NCI-H2107 (cell line): ENCODE measurements at places on chromosomes 1 and 21.

GRCh38 chr1:93967306-93967705, 58.1 kb upstream of the GCLM start:
- DNase-seq: no peak

DNA sequence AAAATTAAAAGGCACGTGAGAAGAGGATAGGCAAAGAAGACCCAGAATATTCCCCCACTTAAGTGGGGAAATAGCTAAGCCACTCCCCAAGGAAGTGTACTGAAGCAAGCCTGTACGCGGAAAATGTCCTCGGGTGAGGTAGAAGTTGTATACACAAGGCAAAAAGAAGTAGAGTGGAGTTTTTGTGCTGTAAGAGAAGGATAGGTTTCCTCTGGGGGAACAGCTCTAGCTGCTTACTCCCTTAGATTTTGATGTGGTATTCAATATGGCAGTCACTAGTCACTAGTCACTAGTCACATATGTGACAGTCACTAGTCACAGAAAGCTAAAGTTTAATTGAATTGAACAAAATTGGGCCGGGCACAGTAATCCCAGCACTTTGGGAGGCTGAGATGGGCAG, 7.6 kb downstream of the TXNIP start:
- DNase-seq: no peak

DNA sequence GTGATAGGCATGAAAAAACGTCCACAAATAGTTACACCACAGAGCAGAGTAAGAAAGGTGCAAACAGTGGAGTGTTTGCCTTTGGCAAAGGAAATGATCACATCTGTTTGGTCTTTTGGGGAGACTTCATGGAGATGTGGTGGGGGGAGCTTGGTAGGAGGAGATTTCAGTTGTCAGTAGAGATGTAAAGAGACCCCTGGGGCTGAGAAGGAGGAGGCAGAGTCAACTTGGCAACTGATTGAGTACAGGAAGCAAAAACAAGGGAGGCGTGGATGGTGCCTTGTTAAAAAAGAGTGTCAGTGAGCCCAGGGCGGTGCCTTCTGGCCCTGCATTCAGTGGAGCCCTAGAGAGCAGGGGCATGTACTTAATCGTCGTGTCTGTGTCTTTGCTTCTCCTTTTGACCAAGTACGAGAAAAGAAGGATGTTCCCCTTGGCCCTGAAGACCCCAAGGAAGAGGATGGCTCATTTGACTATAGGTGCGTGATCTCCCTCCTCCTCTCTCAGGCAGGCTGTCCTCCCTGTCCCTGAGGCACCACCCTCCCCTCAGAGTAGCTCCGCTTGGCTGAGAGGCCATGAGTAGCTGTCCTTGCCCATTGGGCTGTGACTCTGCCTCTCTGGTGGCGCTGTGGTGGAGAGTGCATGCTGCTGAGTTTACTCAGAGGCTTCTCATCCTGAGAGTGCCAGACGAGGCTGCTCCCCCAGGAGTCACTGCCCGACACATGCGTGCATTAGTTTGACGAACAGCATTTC, 30.4 kb upstream of the CNTN2 start:
- no peak for DNase-seq

GRCh38 chr1:151502859-151503780, 8.1 kb upstream of the CGN start:
- no peak for DNase-seq

- no peak for DNase-seq
These were observed 4.7 kb downstream of the SELENBP1 start for GRCh38 chr1:151367658-151368392.

GRCh38 chr1:222750651-222751050, 13.6 kb downstream of the FAM177B start:
- no peak for DNase-seq

- no peak for DNase-seq
These were observed 10.4 kb downstream of the BATF3 start for GRCh38 chr1:212689196-212689725.

DNA sequence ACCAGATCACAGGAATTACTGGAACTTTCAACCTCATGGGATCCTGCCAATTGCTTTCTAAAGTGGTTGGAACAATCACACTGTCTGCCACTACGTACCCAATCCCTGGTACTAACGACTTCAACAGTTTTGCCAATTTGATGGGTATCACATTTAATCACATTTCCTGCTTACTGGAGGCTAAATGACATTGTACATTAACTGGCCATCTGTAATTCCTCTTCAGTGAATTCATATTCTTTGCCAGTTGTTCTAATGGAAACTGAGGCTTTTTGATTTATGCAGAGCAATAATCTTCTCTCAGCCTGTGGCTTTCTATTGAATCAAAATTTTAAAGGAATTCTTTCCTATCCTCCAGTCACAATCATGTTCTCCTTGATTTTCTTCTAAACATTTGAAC, 38.2 kb downstream of the LGALS8 start:
- no peak for DNase-seq

GRCh38 chr1:54548389-54549044, 489 bp downstream of the ACOT11 start:
- DNase-seq: no peak

GRCh38 chr1:189500778-189501177, 976.9 kb downstream of the BRINP3 start:
- DNase-seq: no peak

- no peak for DNase-seq
These were observed 667 bp upstream of the NID1 start for GRCh38 chr1:236065509-236066005.

DNA sequence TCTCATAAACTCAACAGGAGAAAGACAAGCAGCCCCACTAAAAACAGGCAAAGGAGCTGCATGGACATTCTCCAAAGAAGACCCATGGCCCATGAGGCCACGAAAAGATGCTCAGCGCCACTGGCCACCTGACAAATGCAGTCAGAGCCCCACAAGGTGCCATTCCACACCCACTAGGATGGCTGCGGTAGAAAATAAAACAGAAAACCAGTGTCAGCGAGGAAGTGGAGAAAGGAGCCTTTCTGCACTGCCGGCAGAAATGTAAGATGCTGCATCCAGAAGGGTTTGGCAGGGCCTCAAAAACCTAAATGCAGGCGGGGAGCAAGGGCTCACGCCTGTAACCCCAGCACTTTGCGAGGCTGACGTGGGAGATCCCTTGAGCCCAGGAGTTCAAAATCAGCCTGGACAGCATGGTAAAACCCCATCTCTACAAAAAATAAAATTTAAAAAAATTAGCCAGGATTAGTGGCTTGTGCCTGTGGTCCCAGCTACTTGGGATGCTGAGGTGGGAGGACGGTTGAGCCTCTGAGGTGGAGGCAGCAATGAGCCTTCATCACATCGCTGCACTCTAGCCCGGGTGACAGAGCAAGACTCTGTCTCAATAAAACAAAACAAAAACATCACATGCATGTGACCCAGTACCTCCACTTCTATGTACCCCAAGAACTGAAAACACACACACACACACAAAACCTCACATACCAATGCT, 4.2 kb downstream of the WNT9A start:
- DNase-seq: no peak
